ENCODE measurements at places on chromosomes 16 and 17. TPM values are rescaled to one million over a fixed set of nuclear protein-coding genes. Genes with fewer than 3 reads are reported as not detected.

DNA sequence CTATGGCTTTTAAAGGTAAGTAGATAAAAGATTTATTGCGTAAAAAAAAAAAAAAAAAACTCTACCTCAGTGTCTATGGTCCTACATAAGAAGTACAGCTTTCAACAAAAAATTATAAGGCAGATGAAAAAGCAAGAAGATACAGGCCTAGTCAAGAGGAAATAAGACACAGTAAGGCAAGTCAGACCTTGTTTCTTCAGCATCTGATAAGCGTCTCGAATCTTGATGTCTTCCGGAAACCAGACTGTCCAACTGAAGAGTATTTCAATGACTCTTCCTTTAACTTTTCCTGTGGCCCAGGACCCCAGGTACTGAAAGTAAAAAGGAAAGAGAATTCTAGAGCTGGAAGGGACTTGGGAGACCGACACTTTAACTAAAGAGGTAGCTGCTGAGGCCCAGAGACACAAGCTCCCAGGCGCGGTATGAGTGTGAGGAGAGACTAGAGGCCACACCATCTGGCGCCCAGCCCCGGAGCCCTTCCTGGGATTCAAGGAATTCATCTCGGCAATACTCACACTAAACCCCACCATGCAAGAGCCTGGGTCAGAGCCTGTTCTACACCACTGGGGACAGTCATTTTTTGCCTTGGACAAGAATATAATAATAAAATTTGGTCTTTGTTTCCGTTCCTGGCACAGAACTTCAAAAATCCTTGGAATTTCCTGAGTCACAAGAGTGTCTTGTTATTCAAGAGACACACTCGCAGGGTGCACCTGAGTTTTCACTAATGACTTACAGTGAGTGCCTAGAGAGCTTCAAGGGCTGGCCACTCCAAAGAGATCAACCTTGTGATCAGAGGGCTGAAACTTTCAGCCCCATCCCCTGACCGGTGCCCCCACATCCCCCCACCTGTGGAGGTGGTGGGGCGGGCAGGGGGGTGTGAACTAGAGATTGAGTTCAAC is 18.6 kb downstream of the GGA2 start:
- DNase-seq: no peak

GRCh38 chr16:82328881-82329469 is 159.0 kb upstream of the MPHOSPH6 start:
- no peak for DNase-seq

GRCh38 chr17:1183171-1183873 is 3.5 kb upstream of the ABR start:
- DNase-seq: no peak

- no peak for DNase-seq
Observed at GRCh38 chr16:56824331-56824730, 40.7 kb upstream of the SLC12A3 start.

GRCh38 chr16:30084816-30085159 is 6.9 kb downstream of the TBX6 start:
- no peak for DNase-seq

- no peak for DNase-seq
Observed at GRCh38 chr16:73157861-73158260, 109.9 kb upstream of the ZFHX3 start.

- DNase-seq: peak; percentile 71
Observed at GRCh38 chr17:68759343-68760140, 158.4 kb upstream of the FAM20A start.

- DNase-seq: no peak
Observed at GRCh38 chr16:57889522-57889921, 81.4 kb downstream of the CNGB1 start.

DNA sequence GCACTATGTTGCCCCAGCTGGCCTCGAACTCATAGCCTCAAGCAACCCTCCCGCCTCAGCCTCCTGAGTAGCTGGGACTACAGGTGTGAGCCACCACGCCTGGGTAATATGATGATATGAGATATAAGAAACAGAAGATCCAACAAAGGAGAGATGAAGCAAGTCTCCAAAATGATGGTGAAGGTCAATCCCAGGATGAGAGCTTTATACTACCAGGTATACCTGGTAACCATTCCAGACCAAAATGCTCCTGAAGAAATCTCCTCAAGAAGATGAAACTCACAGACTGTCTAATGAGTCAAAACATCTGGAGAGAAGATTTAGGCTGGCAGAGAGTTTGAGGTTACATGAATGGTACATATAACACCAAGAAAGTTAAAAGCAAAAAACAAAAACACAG is 24.5 kb downstream of the INTS2 start:
- DNase-seq: no peak

- DNase-seq: no peak
Observed at GRCh38 chr17:55304171-55304859, 39.6 kb downstream of the HLF start.

GRCh38 chr17:67602974-67603373 is 114.8 kb upstream of the NOL11 start:
- DNase-seq: no peak

DNA sequence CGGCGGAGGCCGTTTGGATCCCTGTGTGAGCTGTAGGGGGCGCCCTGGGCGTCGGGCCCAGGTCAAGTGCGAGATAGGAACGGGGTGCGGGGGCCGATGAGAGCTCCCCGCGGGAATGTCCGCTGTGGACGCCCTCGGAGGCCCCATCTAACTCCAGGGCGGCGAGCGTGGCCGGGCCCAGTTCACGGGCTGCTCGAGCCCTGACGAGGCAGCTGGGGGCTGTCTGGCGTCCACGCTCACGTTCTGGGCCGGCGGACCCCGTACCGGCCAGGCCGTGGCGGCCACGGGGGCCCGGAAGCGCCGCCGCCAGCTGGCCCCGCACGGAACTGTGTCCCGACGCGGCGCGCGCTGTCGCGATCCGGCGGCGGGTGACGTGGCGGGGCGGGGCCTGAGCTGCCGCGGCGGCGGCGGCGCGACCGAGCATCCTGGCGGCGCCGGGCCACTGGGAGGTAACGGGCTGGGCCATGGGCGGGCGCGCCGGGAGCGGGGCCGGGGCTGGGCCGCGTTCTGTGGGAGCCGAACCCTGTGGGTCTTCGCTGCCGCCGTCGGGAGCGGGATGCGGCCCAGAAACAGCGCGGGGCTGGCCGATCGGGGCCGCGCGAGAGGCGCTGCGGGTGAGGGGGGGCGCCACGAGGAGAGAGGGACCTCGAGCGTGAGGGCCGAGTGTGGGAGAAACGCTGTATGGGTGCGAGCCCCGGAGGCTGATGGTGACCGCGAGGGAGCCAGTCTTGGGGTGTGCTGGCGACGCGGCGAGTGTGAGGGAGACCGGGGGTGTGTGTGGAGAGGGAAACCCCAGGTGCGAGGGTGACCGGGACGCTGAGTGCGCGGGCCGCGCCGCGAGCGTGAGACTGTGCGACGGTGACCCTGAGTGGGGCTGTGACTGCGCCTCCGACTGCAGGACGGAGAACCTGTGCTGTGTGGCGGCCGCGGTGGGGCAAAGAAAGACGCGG is at the start of gene SLC7A6:
TSS of gene SLC7A6 (plus strand) at position 399 of the 950 bp plus-strand sequence. CDS start 10,201 bp downstream, outside the sequence.
- DNase-seq: no peak

DNA sequence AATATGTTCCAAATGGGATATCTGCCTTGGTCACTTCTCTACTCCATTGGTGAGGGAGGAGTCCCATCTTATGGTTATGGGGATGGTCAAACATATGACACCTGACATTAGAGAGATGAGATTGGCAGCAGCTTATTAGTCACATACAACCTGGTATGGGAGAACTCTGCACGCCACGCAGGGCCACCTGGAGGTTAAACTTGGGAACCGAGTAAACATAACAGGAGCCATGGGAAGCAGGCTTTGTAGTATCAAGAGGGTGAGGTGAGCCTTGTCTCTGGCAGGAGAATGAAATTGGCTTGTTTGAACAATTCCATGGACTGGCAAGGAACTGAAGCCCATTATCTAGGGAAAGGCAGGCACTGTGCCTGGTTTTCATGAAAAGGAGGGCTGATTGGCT is 238.7 kb upstream of the ELAC2 start:
- DNase-seq: no peak

GRCh38 chr17:73430165-73430680 is 118.4 kb upstream of the CDC42EP4 start:
- no peak for DNase-seq

GRCh38 chr17:38431346-38432145 is 3.3 kb downstream of the ARHGAP23 start:
- no peak for DNase-seq

- DNase-seq: no peak
Observed at GRCh38 chr16:17607075-17607509, 136.3 kb upstream of the XYLT1 start.

GRCh38 chr17:27496005-27496404 is 39.8 kb downstream of the KSR1 start:
- no peak for DNase-seq

DNA sequence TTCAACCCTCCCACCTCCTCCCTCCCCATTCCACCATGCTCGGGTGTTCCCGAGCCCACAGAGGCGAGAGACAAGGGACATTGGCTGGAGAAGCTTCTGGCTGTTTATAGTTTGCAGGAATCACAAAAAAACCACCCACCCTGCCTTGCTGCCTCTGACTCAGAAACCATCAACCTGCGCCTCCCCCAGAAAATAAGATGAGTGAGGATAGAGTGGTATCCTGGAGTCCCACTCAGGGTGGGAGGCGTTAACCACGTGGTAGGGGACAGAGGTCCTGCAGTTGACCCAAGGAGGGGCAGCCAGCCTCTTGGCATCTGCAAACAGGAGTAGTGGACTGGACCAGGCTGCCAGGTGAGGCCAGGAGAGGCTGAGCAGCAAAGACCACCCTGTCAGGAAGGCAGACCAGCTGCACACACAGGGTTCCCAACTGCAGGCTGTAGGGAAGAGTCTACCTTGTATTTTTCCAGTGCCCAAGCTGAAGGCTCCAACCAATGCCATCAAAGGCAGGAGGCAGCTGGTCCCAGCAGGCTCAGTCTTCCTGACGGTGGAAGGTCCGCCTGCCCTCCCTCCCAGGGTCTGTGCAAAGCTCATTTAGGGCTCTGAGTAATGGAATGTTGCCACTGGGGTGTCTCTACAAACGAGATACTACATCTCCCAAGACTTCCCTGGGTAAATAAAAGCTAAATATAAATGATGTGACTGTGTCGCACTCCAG is 201.5 kb upstream of the TNRC6C start:
- no peak for DNase-seq

- no peak for DNase-seq
Observed at GRCh38 chr16:84136331-84137125, 8.4 kb downstream of the HSDL1 start.

GRCh38 chr17:76079956-76080767 is 1.2 kb downstream of the ZACN start:
- no peak for DNase-seq

The CPHXL2 gene
- total RNA-seq: not detected

The TEKT1 gene
- total RNA-seq: not detected

The USP22 gene
- total RNA-seq: 235 TPM

The GRB7 gene
- 21.2 TPM for total RNA-seq

The IGSF6 gene
- total RNA-seq: not detected

The SNX20 gene
- total RNA-seq: not detected

The SPNS3 gene
- 0.89 TPM for total RNA-seq

The SLC22A31 gene
- total RNA-seq: 6.8 TPM

The GUCY2D gene
- not detected for total RNA-seq

The RAMP2 gene
- total RNA-seq: 5.3 TPM

The SAMD14 gene
- 14.7 TPM for total RNA-seq

The SMIM36 gene
- total RNA-seq: not detected

The WFIKKN1 gene
- total RNA-seq: 0.08 TPM

The B3GNT9 gene
- 2.4 TPM for total RNA-seq

The CEP295NL gene
- 1.8 TPM for total RNA-seq

The CDRT4 gene
- total RNA-seq: 2.2 TPM

Measured in kidney epithelial cell (primary cell).